ENCODE measurements at places on chromosomes 2 and 18.

DNA sequence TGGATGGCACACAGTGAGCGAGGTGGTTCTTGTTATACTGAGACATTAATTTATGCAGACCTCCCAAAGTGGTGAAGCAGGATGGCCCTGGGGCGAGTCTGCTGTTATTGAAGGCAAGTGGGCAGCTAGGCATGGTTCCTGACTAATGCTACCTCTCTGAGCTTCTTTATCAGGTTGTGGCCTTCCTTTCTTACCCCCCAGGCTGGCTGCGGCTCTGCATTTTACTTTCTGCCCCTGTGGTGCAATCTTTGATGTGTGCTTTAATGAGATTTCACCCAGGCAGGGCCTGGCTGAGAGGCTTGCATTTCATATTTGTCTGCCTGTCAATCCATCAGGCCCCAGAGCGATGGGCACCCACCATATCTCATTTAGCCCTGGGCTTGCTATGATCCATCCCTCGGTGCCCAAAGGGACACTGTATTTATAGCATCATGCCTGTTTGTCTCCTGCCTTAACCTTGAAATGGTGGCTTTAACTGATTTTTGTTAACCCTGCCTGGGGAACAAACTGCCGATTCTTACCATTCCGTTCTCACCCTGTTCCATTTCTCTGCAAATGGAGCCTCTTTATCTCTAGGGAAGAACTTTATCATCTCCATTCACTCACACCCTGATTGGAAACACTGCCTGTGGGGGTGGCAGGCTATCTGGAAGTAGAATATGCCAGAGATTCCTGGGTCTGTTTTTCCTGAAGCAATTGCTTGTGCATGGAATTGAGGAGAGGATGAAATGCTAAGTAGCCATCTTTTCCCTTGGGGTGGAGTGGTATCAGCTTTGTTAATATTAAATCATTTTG, 316.2 kb upstream of the THSD7B start:
- no peaks in the 10 kb centered on the region for H3K4me1 ChIP-seq
- H3K27me3 ChIP-seq: no peaks in the 10 kb centered on the region
- no peak overlapping the region for H3K4me3 ChIP-seq
- DNase-seq: no peak
- H3K36me3 ChIP-seq: no peaks in the 10 kb centered on the region

DNA sequence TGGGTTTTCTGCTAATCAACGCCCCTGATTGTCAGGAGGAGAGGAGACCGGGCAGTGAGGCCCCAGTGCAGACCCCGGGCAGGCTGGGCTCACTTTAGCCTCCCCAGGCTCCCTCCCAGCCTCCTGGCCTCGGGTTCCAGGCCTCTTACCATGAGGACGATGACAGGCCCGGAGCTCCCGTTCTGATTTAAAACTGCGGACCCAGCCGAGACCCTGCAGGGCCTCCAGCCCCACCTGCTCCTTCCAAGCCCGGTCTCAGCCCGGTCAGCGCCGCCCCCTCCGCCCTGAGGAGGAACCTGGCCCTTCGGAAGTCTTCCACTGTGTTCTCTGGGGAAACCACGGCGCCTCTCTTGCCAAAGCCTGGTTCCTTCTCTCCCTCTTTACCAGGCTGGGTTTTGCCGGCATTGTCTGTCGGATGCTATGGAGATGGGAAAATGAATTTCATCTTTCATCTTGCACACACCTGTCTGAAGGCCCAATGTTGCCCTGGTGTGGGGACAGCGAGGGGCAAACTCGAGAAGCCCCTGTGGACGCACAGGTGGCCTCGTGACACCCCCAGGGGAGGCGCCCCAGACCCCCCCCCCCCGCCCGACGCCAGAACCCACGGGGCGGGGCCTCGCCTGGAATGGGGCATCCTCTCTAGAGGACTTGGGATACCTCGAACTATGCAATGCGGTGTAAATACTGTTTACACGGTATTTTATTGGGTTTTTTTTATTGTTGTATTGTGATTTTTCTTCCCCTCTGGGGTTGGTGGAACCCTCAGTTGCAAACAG, 37.7 kb upstream of the CTDP1 start:
- H3K27me3 ChIP-seq: peaks cover 5% of the 10 kb centered on the region
- no peak for DNase-seq
- no peaks in the 10 kb centered on the region for H3K36me3 ChIP-seq
- H3K4me1 ChIP-seq: peaks cover 2% of the 10 kb centered on the region
- H3K4me3 ChIP-seq: no peak overlapping the region

DNA sequence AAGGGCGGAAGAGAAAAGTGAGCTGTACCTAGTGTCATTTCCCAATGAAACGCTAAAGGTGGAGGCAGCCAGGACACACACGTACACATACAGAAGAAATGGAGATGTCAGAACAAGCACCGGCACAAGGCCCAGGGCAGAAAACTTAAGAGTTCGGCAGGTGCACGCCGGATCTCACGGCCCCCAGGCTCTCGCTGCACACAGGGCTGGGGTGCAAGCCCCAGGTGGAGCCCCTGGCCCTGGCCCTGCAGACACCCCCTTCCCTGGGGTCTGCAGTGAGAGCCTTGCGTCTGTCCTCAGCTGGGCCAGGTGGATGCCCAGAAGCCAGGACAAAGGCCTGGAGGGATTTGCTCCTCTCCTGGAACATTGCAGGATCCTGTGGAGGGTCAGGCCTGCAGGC, 36.7 kb downstream of the AQP12A start:
- no peaks in the 10 kb centered on the region for H3K27me3 ChIP-seq
- no peaks in the 10 kb centered on the region for H3K4me1 ChIP-seq
- H3K27ac ChIP-seq: no peak overlapping the region
- no peak for DNase-seq
- peaks cover 24% of the 10 kb centered on the region for H3K36me3 ChIP-seq
- no peak overlapping the region for H3K4me3 ChIP-seq

- peaks cover 6% of the 10 kb centered on the region for H3K4me1 ChIP-seq
- H3K36me3 ChIP-seq: no peaks in the 10 kb centered on the region
- H3K27ac ChIP-seq: no peak overlapping the region
- no peaks in the 10 kb centered on the region for H3K27me3 ChIP-seq
Measured at GRCh38 chr2:187978356-187978755, 313.3 kb upstream of the GULP1 start.

DNA sequence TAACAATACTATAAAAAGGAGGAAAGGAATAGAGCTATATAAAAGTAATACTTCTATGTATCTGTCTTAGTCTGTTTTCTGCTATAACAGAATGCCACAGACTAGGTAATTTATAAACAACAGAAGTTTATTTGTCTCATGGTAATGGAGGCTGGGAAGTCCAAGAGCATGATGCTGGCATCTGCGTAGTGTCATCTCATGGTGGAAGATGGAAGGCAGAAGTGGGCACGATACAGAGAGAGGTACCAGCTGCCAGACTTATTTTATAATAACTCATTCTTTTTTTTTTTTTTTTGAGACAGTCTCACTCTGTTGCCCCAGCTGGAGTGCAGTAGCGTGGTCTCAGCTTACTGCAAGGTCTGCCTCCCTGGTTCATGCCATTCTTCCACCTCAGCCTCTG, 4.3 kb downstream of the DHX57 start:
- DNase-seq: no peak
- H3K4me3 ChIP-seq: no peak overlapping the region
- H3K36me3 ChIP-seq: no peaks in the 10 kb centered on the region
- H3K4me1 ChIP-seq: peaks cover 4% of the 10 kb centered on the region

GRCh38 chr18:39843546-39843945, 2111.5 kb upstream of the PIK3C3 start:
- no peak for DNase-seq
- no peaks in the 10 kb centered on the region for H3K36me3 ChIP-seq
- peaks cover 14% of the 10 kb centered on the region for H3K4me1 ChIP-seq
- no peaks in the 10 kb centered on the region for H3K27me3 ChIP-seq
- H3K27ac ChIP-seq: no peak overlapping the region

DNA sequence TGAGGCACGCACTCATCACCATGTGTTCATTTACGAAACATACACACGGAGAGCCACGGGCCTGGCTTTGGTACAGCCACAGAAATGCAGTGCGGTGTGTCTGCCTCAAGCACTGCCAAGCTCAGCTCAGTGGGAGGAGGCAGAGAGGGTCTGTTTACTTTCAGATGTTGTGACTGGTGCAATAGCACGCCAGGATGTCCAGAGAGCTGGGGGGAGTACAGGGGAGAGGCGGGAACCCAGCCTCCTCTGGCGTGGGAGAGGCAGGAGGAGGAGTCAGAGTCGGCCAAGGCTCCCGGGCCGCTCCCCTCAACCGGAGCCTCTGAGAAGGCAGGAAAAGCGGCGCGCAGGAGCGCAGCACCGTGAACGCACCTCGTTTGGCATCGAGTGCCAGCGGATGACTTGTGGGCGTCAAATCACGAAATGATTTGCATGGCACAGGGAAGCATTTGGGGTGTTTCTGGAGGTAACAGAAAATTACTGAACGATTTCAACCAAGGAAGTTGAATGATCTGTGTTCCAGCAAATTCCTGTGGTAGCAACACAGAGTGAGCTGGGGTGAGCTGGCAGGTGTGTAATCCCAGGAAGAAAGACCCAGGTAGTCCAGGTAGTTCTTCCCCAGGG, 143.0 kb downstream of the ZNF516 start:
- H3K4me3 ChIP-seq: no peak overlapping the region
- H3K27ac ChIP-seq: no peak overlapping the region
- no peak for DNase-seq
- H3K27me3 ChIP-seq: no peaks in the 10 kb centered on the region

- H3K27me3 ChIP-seq: no peaks in the 10 kb centered on the region
- no peak overlapping the region for H3K27ac ChIP-seq
- H3K36me3 ChIP-seq: no peaks in the 10 kb centered on the region
- no peak overlapping the region for H3K4me3 ChIP-seq
- no peak for DNase-seq
Measured at GRCh38 chr2:233822101-233822771, 32.1 kb downstream of the HJURP start.

DNA sequence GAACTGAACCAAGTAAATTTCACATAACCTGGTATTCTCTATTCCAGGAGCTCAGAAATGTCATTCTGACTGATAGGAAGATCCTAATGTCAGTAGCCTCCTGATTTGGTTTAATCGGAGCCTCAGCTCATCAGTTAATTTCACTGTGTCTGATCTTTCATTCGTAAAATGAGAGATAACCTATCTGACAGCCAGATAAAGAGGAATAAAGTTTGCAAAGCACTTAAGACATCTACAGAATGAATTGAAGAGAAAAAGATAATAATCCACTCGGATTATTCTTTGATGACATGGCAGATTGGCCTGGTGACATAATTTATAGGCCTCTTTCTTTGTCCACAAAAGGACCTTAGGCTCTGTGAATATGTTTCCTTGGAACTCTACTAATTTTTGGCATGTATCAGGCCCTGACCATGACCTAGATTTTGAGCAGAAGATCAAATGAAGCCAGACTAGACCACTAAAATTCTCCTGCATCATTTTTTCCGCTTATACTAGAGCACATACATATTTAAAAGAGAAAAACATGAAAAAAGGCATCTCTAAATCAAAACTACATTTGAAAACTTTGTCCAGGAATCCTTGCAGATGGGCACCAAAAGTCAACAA, 312.4 kb downstream of the MTX2 start:
- no peak overlapping the region for H3K4me3 ChIP-seq
- no peak overlapping the region for H3K27ac ChIP-seq
- peaks cover 17% of the 10 kb centered on the region for H3K4me1 ChIP-seq
- H3K36me3 ChIP-seq: no peaks in the 10 kb centered on the region
- H3K27me3 ChIP-seq: no peaks in the 10 kb centered on the region

DNA sequence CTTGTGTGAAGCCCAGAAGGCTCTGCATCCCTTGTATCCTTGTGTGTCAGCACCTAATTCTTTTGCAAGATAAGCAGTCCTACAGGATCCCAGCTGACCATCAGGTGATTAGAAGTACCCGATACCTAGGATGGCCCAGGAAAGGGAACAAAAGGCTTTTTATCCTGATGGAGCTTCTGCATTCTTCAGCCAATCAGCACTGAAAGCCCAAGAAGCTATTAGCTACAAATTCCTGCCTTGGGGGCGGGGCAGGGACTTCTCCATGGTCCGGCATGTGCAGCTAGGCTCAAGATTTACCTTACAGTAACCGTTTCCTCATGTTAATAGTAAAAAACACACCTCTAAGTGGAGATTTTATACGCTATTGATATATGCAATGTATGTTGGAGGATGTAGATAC, 264.6 kb upstream of the THUMPD2 start:
- H3K27ac ChIP-seq: no peak overlapping the region
- H3K4me3 ChIP-seq: no peak overlapping the region
- H3K36me3 ChIP-seq: no peaks in the 10 kb centered on the region

- H3K27ac ChIP-seq: no peak overlapping the region
- H3K4me3 ChIP-seq: no peak overlapping the region
- H3K27me3 ChIP-seq: peaks cover 57% of the 10 kb centered on the region
- DNase-seq: no peak
- H3K36me3 ChIP-seq: no peaks in the 10 kb centered on the region
- peaks cover 11% of the 10 kb centered on the region for H3K4me1 ChIP-seq
Measured at GRCh38 chr2:138780908-138781307, 718 bp upstream of the NXPH2 start.

- H3K36me3 ChIP-seq: no peaks in the 10 kb centered on the region
- no peaks in the 10 kb centered on the region for H3K4me1 ChIP-seq
- no peaks in the 10 kb centered on the region for H3K27me3 ChIP-seq
- H3K27ac ChIP-seq: no peak overlapping the region
Measured at GRCh38 chr18:75810961-75811551, 383.6 kb upstream of the SMIM21 start.

DNA sequence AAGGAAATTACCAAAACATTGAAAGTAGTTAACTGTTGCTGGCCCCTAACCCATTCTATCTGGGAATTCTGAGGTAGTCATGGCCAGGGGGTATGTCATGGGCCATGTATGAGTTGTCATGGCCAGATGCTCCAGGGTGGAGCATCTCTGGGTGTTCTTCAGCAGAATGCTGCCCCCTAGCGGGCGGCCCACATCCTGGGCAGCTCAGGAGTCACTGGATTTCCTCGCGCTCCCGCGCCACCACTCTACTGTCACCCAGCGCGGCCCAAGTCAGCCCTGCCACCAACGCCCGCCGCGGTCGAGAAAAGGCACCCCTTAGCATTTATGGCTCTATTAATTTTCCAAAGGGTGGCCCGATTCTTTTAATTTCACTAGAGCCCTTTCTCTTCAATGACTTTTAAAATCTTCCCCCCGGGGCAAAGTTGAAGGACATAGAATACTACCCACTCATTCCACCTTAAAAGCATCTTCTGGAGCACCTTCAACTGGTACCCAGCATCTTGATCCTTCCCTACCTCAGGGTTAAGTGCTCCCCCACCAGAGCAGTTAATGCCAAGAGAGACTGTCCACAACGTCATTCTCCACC, 41.6 kb downstream of the PKDCC start:
- peak; percentile 56 for DNase-seq
- no peak overlapping the region for H3K4me3 ChIP-seq
- H3K27ac ChIP-seq: no peak overlapping the region
- peaks cover 3% of the 10 kb centered on the region for H3K27me3 ChIP-seq
- H3K36me3 ChIP-seq: no peaks in the 10 kb centered on the region
- peaks cover 4% of the 10 kb centered on the region for H3K4me1 ChIP-seq
